Left renal cortex interstitium (tissue), 4 donors: ENCODE measurements at places on chromosomes 2 and 18. TPM values are rescaled to one million over a fixed set of nuclear protein-coding genes. Genes with fewer than 3 reads are reported as not detected.

GRCh38 chr2:64228126-64228678, 84.0 kb upstream of the PELI1 start:
- no peak for DNase-seq

DNA sequence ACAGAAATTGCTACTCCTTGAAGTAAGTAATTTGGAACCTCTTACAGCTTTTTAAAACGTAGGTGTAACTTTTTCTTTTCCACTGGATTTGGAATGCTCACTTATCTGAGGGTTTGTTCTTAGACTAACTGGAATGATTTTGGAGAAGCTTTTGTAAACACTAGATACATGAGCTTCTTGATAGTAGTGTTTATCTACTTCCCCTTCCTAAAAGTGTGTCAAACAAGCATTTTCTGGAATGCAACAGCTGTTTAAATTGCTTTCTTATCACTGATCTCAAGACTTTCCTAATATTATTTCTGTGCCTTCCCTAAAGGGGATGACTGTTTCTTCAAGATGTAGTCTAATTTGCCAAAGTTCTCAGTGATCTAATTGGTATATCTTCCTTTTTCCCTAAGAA, 282.6 kb downstream of the CCDC178 start:
- DNase-seq: no peak

DNA sequence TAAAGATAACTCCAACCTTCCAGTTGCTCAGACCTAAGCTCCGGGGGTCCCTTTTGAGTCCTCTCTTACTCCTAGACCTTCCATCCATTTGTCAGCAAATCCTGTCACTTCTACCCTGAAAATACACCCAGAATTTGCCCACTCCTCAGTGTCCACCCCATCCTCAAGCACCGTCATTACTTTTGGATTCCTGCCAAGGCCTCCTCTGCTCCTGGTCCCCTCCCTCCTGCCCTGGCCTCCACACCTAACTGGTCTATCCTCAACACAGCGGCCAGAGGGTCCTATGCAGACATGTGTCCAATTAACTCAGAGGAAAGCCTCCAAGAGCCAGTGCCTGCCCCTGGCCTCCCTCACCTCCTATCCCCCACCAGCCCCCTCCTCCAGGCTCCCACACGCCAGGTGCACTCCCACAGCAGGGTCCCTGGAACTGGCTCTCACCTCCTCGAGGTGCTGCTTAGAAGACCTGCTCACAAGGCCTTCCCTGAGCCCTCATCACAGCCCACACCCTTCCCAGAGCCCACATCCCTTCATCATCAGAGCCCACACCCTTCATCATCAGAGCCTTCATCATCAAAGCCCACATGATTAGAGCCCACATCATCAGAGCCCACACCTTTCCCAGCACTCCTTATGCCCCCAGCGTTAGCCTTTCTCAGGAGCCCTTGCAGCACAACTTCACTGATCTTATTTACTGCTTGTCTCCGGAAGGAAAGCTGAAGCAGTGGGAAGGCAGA, 20.4 kb downstream of the FAM178B start:
- no peak for DNase-seq

GRCh38 chr2:37708146-37708545, 36.7 kb upstream of the CDC42EP3 start:
- no peak for DNase-seq

- DNase-seq: no peak
Observed at GRCh38 chr18:4720518-4720917, 265.4 kb upstream of the DLGAP1 start.

- no peak for DNase-seq
Observed at GRCh38 chr2:68643874-68644485, 601 bp downstream of the PROKR1 start.

DNA sequence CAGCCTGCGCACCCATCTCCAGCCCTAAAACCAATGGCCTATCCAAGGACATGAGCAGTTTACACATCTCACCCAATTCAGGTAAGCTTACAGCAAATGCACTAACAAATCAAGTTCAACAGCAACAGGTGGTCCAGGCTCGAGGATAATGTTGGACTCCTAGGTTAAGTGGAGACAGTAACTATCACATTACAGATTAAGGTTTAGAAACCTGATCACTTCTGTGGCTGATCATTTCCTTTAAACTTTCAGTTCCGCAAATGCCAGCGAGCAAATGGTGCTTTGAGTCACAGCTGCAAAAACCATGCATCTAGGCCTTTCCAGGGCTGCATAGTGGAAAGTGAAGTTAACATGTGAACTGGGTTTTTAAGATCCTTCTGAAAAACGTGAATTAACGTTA, 259.4 kb downstream of the GBX2 start:
- no peak for DNase-seq

QPCT gene
- 13.2 TPM for polyA plus RNA-seq

OTOS gene
- 0.21 TPM for polyA plus RNA-seq

HNMT gene
- polyA plus RNA-seq: 51.3 TPM
